Spinal cord (tissue), 10 donors: ENCODE measurements at places on chromosomes 2 and 18. TPM values are rescaled to one million over a fixed set of nuclear protein-coding genes. Genes with fewer than 3 reads are reported as not detected.

GRCh38 chr2:192197357-192197756, 2.6 kb upstream of the TMEFF2 start:
- peak overlapping the region; percentile 73 for H3K4me3 ChIP-seq
- no peaks in the 10 kb centered on the region for H3K36me3 ChIP-seq
- DNase-seq, result no peak
- peaks cover 31% of the 10 kb centered on the region for H3K27me3 ChIP-seq

SULT1C2 gene
- 2.9 TPM for total RNA-seq

SCYGR4 gene
- not detected for total RNA-seq

DNA sequence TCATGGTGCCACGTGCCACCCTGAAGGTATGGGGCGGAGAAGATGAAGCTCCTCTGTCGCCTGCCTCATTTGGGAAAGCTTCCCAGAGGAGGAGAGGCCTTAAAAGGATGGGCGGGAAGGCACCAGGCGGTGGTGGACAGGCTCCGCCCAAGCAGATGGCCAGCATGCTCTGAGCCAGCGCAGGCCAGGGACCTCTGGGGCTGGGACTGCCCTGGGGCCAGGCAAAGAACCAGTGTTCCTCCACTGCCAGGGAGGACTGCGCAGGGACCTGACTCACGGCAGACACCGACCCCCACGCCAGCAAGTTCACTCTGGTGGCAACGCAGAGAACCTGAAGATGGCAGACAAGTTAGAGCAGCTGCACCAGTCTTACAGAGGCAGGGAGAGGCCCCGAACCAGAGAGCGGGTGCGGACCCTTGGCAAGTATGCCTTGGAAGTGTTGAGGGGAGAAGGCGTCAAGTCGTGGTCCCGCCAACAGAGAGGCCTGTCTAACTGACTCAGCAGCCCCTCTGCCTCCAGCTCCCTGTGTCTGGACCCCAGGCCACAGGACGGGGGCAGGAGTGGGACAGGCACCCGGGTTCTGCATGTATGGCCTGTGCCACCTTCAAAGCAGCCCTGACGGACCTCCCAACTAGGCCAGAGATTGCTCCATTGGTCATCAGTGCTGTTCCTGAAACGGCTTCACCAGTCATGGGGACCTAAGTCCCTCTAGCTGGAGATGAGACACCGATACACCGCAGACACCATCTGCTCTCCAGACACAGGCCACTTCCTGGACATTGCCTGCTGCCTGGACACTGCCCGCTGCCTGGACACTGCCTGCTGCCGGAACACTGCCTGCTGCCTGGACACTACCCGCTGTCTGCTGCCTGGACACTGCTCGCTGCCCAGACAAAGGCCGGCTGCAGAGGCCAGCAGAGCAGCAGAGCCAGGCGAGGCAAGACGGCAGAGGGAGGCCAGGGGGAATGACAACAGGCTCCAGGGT, 124.7 kb downstream of the HDAC4 start:
- peaks cover 85% of the 10 kb centered on the region for H3K4me1 ChIP-seq
- H3K36me3 ChIP-seq, result peaks cover 5% of the 10 kb centered on the region
- H3K4me3 ChIP-seq, result no peak overlapping the region
- no peak for DNase-seq

DNA sequence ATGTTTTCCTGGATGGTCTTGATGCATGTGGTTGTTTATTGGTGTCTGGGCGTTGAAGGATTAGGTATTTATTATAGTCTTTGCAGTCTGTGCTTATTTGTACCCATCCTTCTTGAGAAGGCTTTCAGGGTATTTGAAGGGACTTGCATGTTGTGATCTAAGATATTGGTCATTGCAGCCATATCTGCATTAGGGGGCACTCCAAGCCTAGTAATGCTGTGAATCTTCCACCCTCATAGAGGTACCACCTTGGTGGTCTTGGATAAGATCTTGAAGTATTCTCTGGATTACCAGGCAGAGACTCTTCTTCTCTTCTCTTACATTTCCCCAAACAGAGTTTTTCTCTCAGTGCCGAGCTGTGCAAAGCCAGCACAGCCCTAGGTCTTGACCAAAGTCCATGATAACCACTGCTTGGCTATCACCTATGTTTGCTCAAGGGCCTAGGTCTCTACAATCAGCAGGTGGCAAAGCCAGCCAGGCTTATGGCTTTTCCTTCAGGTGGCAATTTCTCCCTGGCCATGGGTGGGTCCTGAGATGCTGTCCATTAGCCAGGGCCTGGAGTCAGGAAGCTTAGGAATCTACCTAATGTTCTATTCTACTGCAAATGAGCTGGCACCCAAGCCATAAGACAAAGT, 15.4 kb upstream of the PPP1R1C start:
- no peaks in the 10 kb centered on the region for H3K4me1 ChIP-seq
- H3K27ac ChIP-seq, result no peak overlapping the region
- no peak for DNase-seq
- H3K27me3 ChIP-seq, result no peaks in the 10 kb centered on the region

CCDC141 gene
- total RNA-seq, result 4.4 TPM

- no peaks in the 10 kb centered on the region for H3K4me1 ChIP-seq
- no peaks in the 10 kb centered on the region for H3K27me3 ChIP-seq
- H3K36me3 ChIP-seq, result no peaks in the 10 kb centered on the region
Measured at GRCh38 chr2:174699993-174700766, 64.1 kb downstream of the CHRNA1 start.

DNA sequence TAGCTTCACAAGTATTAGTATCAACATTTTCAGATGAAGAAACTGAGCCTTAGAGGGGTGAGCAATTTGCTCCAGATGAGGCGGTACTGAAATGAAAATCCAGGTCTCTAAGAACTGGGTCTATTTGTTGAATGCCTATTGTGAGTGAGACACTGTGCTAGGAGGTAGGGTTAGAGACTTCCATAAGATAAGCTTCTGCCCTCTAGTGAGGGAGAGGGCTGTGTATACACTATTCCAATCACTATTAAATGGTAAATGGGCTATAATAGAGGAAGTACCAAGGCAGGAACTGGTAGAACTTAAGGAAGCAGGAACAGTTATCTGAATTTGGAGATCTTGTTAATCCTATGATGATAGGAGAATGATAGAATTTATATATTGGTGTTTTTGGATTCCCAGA, 23.6 kb upstream of the GLS start:
- no peak overlapping the region for H3K4me3 ChIP-seq
- no peaks in the 10 kb centered on the region for H3K4me1 ChIP-seq
- DNase-seq, result no peak
- H3K27ac ChIP-seq, result no peak overlapping the region

DNA sequence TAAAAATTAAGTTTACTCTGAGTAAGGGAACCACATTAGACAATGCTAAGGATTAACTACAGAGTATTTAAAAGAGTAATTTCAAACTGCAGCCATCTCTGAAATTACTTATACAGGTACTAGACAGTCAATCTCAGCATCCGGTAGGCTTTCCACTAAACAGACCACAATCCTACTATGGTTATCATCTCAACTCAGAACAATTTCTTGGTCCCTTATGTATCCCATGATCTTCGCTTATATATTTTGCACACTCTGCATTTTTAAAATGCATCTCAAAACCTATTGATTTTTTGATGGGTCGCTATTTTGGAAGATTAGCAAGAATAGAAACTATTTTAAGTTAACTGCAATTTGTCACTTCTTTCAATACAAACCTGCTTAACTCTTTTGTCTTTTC, 1.4 kb downstream of the PPP4R1 start:
- peak overlapping the region; percentile 89 for H3K4me3 ChIP-seq
- no peaks in the 10 kb centered on the region for H3K27me3 ChIP-seq
- H3K36me3 ChIP-seq, result peaks cover 3% of the 10 kb centered on the region
- DNase-seq, result no peak
- H3K27ac ChIP-seq, result peak overlapping the region; percentile 91
- H3K4me1 ChIP-seq, result peaks cover 9% of the 10 kb centered on the region

GRCh38 chr18:79402977-79403722, 7.4 kb downstream of the NFATC1 start:
- H3K4me3 ChIP-seq, result no peak overlapping the region
- no peak for DNase-seq
- H3K4me1 ChIP-seq, result peaks cover 65% of the 10 kb centered on the region
- H3K27ac ChIP-seq, result peak overlapping the region; percentile 52
- H3K27me3 ChIP-seq, result peaks cover 18% of the 10 kb centered on the region

GRCh38 chr18:74661691-74662090, 64.0 kb downstream of the ZNF407 start:
- H3K4me1 ChIP-seq, result no peaks in the 10 kb centered on the region
- no peak for DNase-seq
- H3K27ac ChIP-seq, result no peak overlapping the region

REG3G gene
- total RNA-seq, result not detected

GRCh38 chr2:38380397-38381130, 3.5 kb upstream of the ATL2 start:
- H3K36me3 ChIP-seq, result no peaks in the 10 kb centered on the region
- no peak overlapping the region for H3K27ac ChIP-seq
- no peaks in the 10 kb centered on the region for H3K27me3 ChIP-seq

- H3K4me1 ChIP-seq, result peaks cover 27% of the 10 kb centered on the region
- no peak for DNase-seq
- H3K27ac ChIP-seq, result no peak overlapping the region
- H3K27me3 ChIP-seq, result no peaks in the 10 kb centered on the region
Measured at GRCh38 chr2:43007901-43008300, 215.5 kb upstream of the HAAO start.

DNA sequence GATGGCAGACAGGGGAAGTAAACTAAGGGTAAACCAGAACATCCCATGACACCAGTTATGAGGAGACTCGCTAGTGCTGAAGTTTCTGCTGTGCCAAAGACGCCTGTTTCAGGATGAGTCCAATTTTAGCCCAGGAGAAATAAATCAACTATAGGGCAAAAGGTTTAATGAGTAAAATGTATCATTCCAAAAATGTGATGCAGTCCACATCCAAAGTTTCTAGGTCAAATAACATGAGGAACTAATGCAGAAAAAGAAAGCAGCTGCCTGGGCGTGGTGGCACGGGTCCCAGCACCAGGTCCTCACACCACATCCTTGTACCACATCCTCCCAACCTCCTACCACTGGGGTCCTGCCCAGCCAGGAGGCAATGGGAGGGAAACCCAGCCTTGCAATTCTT, 126.9 kb upstream of the CTAGE1 start:
- no peak for DNase-seq
- no peak overlapping the region for H3K4me3 ChIP-seq
- H3K4me1 ChIP-seq, result no peaks in the 10 kb centered on the region
- no peaks in the 10 kb centered on the region for H3K27me3 ChIP-seq
- no peak overlapping the region for H3K27ac ChIP-seq

LIMS1 gene
- 46.1 TPM for total RNA-seq

DNA sequence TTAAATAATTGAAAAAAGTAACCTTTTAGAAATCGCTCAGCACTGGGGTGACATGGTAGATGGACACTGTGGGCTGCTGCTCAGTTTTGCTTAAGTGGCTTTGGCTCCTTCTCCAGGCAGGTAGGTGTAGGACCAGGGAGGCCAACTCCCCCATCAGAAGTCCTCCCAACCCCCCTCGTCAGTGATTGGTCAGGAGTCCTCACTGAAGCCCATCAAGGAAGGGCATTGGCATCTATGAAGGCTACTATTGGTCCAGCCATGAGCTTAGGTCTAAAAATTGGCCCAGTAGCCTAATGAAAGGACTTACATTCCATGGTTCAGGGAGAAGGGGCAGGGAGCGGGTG, 34.7 kb downstream of the ST3GAL5 start:
- H3K36me3 ChIP-seq, result peaks cover 41% of the 10 kb centered on the region
- H3K4me1 ChIP-seq, result peaks cover 4% of the 10 kb centered on the region
- H3K4me3 ChIP-seq, result no peak overlapping the region
- H3K27ac ChIP-seq, result no peak overlapping the region
- no peaks in the 10 kb centered on the region for H3K27me3 ChIP-seq

REG3A gene
- total RNA-seq, result not detected

GATA6 gene
- total RNA-seq, result 0.89 TPM

- H3K36me3 ChIP-seq, result peaks cover 16% of the 10 kb centered on the region
- peak overlapping the region; percentile 21 for H3K27ac ChIP-seq
- DNase-seq, result no peak
- no peak overlapping the region for H3K4me3 ChIP-seq
- peaks cover 24% of the 10 kb centered on the region for H3K4me1 ChIP-seq
Measured at GRCh38 chr2:3313781-3314375, 63.7 kb downstream of the EIPR1 start.

NTSR2 gene
- 0.55 TPM for total RNA-seq

LHCGR gene
- 0.66 TPM for total RNA-seq

CRYGD gene
- 0.83 TPM for total RNA-seq

HOXD12 gene
- not detected for total RNA-seq

DNA sequence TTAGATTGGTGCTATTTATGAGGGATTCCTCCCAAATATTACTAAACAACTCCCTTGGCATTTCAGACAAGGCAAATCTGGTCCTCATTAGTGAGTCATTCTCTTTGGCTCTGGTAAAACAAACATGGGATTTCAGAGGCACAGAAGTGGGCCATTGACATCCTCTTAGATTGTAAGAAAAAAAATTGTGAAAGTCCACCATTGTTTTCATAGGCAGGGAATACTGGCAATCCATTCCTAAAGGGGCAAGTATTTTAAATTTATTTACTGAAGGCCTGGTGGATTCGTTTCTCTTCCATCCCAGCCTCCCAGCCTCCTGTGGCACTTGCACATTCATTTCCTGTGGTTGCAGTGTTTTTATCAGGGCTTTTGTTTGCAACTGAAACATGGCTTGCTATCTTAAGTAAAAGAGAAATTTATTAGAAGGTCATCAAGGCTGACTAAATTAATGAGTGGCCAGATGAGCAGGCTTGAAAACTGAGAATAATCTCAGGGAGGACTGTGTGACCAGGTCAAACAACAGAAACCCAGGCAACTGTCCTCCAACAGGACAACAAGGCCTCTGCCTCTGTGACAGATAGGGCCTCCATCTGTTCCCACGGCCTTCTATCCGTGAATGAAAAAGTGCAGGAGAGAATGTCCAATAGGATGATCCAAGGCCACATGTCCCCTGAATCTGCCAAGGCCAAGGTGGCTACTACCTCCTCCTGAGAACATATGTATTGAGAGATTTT, 23.1 kb upstream of the TNFAIP6 start:
- no peak overlapping the region for H3K4me3 ChIP-seq
- no peaks in the 10 kb centered on the region for H3K27me3 ChIP-seq
- no peak overlapping the region for H3K27ac ChIP-seq

DNA sequence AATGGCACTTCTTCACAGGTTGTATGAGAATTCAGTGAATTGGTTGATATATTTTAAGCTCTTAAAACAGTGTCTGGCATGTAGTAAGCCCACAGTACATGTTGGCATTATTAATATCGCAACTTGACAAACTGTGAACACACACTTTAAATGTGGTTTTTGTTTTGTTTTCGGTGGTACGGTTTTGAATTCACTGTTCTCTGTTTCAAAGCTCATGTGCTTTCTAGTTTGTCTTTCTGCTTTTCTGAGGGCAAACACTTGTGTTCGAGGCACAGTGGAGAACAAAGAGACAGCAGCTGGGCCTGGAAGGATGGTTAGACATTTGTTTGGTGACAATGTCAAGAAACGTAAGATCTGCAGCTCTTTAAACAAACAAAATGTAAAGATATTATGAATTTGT, 276.5 kb upstream of the MC4R start:
- H3K27me3 ChIP-seq, result no peaks in the 10 kb centered on the region
- no peak overlapping the region for H3K27ac ChIP-seq
- H3K36me3 ChIP-seq, result no peaks in the 10 kb centered on the region
- no peak overlapping the region for H3K4me3 ChIP-seq
- DNase-seq, result peak; percentile 29
- H3K4me1 ChIP-seq, result no peaks in the 10 kb centered on the region

- no peak overlapping the region for H3K27ac ChIP-seq
- H3K4me3 ChIP-seq, result no peak overlapping the region
- DNase-seq, result no peak
- peaks cover 44% of the 10 kb centered on the region for H3K4me1 ChIP-seq
- peaks cover 14% of the 10 kb centered on the region for H3K36me3 ChIP-seq
Measured at GRCh38 chr18:36706134-36706881, 122.5 kb downstream of the TPGS2 start.
